ENCODE measurements at places on chromosomes 4 and X. TPM values are rescaled to one million over a fixed set of nuclear protein-coding genes. Genes with fewer than 3 reads are reported as not detected.

Gene LRCH2
- 21.5 TPM for total RNA-seq

Gene NXF2B
- not detected for total RNA-seq

Gene DUX4
- total RNA-seq: not detected

Gene RASL11B
- total RNA-seq: 2.8 TPM

Gene DMRTC1
- 0.64 TPM for total RNA-seq

Gene ASB12
- 0.38 TPM for total RNA-seq

Gene GYG2
- 63.0 TPM for total RNA-seq

GRCh38 chrX:106436691-106437090 is 175.1 kb upstream of the RADX start:
- no peak for ATAC-seq

- ATAC-seq: no peak
Observed at GRCh38 chr4:94517492-94517891, 65.8 kb downstream of the PDLIM5 start.

DNA sequence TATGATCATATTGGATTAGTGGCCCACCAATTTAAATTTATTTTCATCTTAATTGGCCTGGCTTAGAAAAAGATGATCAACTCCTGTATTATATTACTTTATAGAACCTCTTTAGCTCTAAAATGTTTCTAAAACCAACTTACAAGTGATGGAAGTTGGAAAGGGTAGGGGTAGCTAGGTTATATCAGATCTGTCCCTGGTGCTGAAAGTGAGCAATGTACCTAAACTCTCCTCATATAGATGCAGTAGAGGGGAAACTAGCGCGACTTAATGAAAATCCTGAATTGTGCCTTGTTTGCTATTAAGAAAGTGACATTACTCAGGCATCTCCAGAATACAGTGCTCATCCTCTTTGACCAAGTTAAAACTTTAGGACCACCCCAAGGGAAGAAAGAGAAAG is 7.5 kb upstream of the PTCHD1 start:
- no peak for ATAC-seq

DNA sequence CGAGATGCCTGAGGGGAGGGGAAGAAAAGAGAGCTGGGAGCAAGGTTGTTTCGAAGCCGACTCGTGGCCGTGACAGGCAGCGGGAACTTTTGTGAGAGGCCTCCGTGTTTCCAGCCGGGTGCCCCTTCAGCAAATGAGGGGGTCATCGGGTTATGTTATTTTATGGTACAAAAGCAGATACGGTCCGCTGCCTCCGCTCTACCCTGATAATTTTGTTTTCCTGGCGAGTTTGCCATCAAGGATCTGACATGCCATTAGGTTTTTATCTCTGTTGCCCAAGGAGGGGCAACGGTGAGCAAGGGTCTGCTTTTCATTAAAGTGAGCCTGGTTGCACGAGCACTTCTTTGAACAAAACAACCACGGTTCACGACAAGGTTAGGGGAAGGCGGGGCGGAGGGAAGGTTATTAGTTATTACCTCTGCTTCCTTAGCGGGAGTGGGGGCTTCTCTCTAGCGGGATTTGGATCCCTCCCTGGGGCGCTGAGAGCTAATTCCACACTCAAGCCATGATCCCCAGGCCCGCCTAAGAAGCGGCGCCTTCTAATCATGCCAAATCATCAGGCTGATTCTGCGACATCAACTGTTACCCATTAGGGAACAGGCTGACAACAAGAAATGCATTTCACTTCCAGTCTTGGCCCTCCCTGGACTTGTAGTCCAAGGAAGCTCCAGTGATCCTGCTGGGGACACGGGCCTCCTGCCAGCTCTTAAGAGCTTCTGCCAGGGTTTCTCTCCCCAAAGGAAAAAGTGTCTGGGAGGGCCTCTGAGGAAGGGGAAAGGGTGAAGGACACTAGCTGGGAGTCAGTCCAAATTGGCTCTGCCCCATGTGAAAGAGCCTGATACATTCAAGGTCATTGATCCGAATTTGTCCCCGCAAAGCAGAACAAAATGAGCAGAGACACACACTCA is 617.7 kb downstream of the MID1IP1 start:
- ATAC-seq: no peak

DNA sequence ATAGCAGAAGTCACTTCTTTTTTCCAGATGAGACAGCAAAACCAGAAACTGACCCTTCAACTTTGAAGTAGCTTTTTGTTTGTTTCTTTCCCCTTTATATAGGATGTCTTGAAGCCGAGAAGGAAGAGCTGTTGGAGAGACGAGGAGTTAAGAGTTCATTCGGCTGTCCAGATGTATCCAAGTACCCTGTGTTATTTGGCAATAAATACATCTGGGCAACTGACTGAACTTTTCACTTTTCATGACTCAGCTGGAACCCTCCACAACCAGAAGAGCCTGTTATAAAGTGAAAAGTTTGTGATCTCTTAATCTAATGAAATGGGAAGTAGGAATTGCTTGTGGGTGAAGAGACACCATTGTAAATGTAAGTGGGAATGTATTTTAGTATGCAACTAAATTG is 131.2 kb downstream of the HTR2C start:
- ATAC-seq: no peak

DNA sequence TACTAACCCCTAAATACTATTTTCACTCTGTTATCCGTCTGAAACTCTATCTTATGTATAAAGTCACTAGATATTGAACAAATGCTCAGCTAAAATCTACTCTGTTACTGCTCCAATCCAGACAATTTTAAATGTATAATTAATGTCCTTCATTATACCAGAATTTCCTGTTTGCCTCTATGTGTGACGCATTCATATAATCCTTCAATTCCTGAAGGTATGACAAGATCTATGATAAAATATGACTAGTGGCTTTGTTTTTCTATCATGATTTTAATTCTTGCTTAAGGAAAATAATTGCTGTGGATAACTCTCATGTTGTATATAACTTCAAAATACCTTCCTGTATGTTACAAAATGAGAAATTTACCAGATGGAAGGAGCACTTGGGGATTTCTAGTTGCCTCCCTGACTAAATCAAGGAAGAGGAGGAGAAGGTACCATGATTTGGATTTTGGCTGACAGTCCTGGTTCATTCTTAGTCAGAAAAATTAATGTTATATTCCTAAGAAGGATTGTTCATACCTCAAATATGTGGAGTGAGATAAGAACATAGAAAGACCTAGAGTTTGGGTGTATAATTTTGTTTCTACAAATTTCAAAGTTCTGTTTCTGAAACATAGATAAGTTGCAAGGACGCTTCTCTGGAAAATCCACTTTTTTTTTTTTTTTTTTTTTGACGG is 4.9 kb downstream of the CXCL6 start:
- ATAC-seq: no peak

DNA sequence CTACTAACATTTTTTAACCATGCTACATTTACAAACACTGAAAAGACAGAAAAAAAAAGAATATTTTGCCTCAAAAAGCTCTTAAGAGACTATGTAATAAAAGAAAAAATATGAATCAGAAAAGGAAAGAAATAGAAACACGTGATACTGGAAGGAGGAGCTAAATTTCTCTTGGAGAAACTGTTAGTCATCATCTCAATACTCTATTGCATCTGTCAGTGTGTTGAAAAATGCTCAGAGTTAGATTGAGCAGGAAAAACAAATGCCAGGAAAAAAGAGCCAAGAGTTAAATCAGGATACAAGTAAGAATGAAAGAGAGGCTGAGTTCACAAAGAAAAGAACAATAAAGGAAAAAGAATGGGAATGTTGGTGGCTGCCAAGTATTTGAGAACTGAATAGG is 2.6 kb downstream of the RAB28 start:
- no peak for ATAC-seq

DNA sequence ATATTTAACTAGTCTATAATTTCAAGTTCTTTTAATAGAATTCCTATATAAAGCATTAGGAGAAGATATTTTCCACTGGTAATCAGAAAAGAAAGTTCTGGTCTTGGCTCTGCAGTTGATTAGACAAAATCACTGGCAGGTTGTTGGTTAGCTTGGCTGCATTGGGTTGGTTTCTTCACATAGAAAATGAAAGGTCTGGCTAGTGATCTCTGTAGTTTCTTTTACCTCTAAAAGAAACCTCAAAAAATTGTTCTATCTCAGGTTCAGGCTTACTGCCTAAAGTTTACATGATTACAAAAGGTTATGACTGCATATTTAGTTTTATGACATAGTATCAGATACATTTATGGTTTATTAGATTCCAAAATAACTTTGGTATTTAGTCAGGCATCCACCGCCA is 95.8 kb upstream of the NAP1L5 start:
- ATAC-seq: no peak

- no peak for ATAC-seq
Observed at GRCh38 chr4:41631523-41631922, 93.6 kb downstream of the LIMCH1 start.

DNA sequence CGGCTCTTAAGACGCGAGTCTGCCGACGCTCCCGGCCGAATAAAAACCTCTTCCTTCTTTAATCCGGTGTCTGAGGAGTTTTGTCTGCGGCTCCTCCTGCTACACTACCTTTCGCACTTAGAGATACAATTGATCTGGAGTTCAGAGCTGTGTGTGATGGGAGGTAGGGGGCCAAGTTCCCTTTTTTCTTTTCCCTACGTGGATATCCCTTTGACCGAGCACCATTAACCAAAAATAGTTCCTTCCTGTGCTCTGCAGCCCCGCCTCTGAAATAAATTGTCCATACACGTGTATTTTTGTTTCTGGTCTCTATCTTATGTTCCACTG is 555 bp upstream of the PGM2 start:
- ATAC-seq: peak; percentile 19

GRCh38 chr4:98793658-98794057 is 135.2 kb upstream of the TSPAN5 start:
- ATAC-seq: no peak

- peak; percentile 29 for ATAC-seq
Observed at GRCh38 chr4:98626350-98626749, 32.1 kb downstream of the TSPAN5 start.

DNA sequence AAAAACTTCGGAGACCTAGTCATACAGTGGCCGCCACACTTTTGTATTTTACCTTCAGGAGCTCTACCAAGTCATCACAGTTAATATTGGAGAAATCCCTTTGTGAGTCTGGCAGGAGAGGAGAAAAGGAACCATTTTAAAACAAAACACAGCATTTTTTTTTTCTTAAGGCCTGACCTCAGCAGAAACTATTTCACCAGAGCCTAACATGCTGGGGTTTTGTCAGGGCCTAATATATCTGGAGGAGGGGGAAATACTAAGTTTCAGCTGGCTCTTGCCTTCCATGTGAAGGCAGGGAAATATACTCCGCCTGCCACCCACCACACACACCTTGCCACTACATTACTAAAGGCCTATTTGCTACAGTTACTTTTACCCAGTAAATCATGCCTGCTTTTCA is 26.5 kb upstream of the BDH2 start:
- no peak for ATAC-seq

GRCh38 chr4:150439451-150439933 is 142.5 kb upstream of the MAB21L2 start:
- ATAC-seq: peak; percentile 96

- ATAC-seq: no peak
Observed at GRCh38 chr4:138485498-138485897, 243.3 kb upstream of the SLC7A11 start.

DNA sequence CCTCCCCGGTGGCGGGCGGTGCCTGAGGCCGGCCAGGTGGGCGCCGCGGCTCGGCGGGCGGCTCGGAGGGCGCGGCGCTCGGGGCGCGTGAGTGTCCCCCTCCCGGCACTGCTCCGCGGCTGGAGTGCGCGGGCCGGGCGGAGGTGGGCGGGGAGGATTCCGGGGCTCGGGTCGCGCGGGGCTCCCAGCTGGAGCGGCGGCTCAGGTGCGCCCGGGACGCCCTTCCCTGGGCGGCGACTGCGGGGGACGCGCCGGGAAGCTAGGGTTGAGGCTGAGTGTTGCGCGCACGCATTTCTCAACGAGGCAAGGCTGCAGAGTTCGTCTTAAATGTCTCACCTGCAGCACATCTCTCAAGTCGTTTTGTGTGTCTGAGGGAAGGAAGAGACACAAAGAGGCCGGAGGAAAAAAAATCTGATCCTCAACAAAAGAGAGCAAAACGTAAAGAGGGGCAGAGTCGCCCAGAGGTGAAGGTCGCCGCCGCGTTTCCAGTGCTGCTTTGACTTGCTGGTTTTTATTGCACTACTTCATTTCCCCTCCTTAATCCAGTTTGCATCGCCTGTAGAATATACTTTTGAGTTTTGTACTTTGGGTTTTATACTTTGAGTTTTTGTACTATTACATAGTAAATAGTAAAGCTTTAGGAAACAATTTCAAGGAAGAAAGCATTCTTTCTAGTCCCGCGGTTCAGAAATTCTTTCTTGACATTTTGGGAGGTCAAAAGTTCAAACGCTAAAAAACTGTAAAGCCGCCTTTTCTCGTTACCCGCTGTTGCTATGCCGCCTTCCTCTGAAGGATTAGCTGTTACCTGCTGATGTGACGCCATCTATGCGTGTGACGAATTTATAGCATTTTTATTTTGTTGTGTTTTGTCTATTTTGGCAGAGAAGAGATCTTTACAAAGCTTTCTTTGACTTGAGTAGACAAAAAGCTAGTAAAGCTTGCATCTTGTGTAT is 106.5 kb upstream of the STOX2 start:
- ATAC-seq: peak; percentile 44

DNA sequence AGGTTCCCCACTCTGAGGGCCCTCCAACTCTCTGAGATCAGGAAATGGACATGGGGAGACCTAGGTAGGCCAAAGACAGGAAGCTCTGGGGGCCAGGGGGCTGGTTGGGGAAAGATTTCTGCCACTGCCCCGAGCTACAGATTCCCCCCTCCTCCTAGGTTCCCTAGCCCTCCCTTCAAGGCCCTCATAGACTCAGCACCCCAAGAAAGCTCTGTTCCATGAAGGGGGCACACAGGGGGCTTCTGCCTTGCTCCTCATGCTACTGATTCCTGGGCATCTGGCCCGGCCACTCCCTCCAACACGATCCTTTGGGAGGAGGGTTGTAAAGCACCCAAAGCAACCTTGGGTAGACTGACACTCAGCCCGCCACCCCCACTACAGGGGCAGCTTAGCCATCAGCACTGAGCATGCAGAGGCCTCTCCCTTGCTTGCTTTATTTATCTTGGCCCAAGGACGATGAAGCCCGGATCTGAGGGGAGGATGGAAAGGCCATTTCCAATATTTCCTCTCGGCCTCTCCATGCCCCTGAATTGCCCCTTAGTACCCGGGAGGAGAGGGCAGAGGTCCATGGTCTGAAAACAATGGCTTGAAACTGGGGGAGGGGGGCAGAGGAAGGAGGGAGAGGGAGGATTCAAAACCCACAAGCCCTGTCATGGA is 146.7 kb downstream of the PJA1 start:
- ATAC-seq: no peak

- no peak for ATAC-seq
Observed at GRCh38 chrX:27966492-27966891, 14.8 kb downstream of the DCAF8L1 start.

- ATAC-seq: peak; percentile 41
Observed at GRCh38 chr4:20074450-20074849, 177.3 kb upstream of the SLIT2 start.

- ATAC-seq: no peak
Observed at GRCh38 chr4:41070516-41071281, 143.6 kb downstream of the APBB2 start.

Data from motor neuron (in vitro differentiated cells).